ENCODE measurements at places on chromosomes 6 and 20. TPM values are rescaled to one million over a fixed set of nuclear protein-coding genes. Genes with fewer than 3 reads are reported as not detected.

DNA sequence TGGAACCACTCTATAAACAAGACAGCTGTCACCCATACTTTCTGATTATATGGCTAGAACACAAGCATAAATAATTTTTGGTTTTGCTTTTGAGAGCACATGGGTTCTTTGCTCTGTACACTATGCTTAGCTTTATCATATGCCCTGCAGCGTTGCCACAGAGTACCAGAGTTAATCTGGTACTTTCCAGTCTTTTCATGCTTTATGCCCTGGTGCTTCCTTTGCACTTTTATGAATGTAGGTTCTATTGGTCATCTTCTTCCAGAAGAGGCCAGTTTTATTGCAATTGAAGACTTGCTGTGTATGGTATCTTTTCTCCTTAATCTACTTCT is 20.8 kb downstream of the SHLD1 start:
- H3K36me3 ChIP-seq = peaks cover 42% of the 10 kb centered on the region
- peaks cover 2% of the 10 kb centered on the region for H3K4me1 ChIP-seq
- H3K27ac ChIP-seq = no peak overlapping the region

BNIP5 gene
- total RNA-seq = not detected

- DNase-seq = no peak
- peaks cover 3% of the 10 kb centered on the region for H3K27me3 ChIP-seq
- H3K27ac ChIP-seq = no peak overlapping the region
These were observed 34.0 kb upstream of the GABRR1 start for GRCh38 chr6:89251170-89251569.

DNA sequence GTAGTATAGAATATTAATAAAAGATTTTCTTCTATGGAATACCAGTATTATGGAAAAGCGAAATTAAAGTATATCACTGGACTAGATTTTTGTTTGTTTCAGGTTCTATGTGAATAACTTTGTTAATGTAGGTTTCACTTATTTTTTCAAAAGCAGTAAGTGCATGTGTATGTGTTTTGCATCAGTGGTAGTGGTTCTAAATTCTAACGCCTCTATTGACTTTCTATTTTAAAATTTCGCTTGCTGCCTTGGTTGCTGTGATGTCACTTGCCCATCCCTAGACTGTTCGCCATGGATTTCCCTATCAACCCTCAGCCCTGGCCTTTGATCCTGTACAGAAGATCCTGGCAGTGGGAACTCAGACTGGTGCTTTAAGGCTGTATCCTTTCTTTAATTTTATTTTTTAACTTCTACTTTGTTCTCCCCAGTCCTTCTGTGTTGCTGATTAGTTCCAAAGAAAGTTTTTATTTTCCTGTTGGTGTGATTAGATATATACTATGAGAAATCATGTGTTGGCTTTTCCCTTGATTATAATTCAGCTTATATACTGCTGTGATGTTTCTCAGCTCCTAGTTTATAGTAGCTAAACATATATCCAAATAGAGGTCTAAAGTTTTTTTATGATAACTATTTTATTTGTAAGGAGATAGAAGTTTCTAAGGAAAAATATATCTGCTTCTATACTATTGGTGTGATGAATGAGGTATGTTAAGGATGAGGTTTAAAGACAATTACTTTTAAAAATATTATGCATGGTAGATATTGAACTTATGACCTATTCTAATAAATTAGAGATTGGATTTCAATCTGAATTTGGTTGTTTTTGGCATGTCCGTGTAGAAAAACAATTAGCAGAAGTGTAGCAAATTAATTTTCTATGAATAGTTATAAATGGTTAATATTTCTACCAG is 1.7 kb downstream of the STXBP5 start:
- H3K36me3 ChIP-seq = no peaks in the 10 kb centered on the region
- H3K27ac ChIP-seq = no peak overlapping the region
- H3K4me3 ChIP-seq = no peak overlapping the region
- H3K27me3 ChIP-seq = no peaks in the 10 kb centered on the region
- peaks cover 15% of the 10 kb centered on the region for H3K4me1 ChIP-seq

DNA sequence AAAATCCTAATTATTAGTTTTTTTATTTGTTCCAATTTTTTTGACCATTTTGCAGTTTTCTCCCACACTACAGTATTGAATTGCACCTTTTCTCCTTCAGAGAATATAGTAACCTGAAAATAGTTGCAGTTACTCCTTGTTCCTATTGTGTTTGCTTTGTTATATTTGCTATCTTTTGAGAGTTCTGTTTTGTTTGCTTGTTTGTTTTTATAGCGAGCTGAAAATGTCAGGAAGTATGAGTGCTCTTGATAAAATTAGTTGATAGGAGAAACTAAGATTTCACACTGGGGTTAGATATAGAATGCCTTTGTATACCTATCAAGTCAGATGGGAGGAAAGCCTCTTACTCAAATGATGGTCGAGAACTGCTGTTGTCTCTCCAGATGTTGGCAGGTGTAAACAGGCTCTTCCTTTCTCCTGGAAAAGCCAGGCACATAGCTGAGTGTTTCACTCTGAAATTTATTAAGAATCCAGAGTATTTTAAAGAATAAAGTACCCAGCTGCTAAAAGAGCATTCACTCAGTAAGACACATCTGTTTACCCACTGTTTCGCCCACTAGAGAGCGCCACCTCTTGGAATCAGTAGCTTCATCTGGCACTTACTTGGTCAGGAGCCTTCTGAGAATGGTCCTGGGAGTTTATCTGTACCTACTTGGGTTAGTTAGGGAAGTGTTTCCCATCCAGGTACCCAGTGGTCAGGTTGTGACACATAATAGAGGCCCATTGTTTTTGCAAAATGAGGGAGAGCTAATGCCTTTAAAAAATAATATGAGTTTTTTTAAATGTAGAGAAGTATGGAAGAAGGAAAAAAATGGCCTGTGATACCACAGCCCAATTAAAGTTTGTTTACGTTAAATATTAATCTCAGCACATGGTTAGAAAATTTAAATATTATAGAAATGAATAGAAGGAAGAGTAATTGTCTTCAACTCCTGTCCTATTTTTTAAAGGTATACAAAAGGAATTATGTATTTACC is 11.2 kb downstream of the NT5DC1 start:
- H3K4me3 ChIP-seq = no peak overlapping the region
- H3K4me1 ChIP-seq = no peaks in the 10 kb centered on the region
- peaks cover 81% of the 10 kb centered on the region for H3K36me3 ChIP-seq
- no peaks in the 10 kb centered on the region for H3K27me3 ChIP-seq

OPN5 gene
- total RNA-seq = not detected

DNA sequence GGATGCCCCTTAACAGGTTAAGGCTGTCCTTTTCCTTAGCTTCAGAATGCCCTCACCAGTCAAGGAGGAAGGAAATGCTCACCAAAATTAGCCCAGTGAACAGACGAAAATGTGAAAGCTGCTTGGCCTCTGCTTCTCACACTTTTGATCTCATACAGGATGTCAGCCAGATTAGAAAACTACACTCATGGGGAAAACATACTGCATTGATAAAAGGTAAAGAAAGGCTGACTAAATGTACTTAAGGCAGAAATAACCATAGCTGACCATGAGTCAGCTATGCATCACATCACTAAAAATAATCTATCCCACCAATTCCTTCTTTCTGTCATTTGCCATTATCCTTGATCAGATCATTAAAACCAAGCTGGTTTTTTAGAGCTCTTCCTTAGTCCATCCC is 198.4 kb upstream of the TENT5A start:
- H3K36me3 ChIP-seq = no peaks in the 10 kb centered on the region
- H3K4me1 ChIP-seq = no peaks in the 10 kb centered on the region
- H3K27ac ChIP-seq = no peak overlapping the region
- no peaks in the 10 kb centered on the region for H3K27me3 ChIP-seq
- no peak for DNase-seq

DNA sequence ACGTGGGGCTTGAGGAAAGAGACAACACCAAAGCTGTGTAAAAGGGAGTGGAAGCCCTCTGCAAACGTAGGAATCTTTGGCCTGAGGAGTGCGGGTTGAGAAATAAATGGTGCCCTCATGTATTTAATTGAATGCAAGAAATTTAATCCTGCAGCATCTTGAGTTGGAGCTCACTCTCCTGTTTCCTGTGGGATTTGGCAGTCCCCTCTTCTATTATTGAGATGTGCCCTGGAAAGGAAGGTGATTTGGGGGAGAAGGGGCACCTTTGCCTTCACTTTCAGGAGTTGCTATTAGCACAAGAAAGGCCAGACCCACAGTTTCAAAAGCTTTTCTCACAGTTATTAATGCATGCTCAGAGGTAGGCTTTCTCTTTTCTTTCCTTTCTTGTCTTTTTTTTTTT is 201.4 kb upstream of the HDDC2 start:
- H3K4me1 ChIP-seq = no peaks in the 10 kb centered on the region
- H3K27me3 ChIP-seq = peaks cover 2% of the 10 kb centered on the region

DNA sequence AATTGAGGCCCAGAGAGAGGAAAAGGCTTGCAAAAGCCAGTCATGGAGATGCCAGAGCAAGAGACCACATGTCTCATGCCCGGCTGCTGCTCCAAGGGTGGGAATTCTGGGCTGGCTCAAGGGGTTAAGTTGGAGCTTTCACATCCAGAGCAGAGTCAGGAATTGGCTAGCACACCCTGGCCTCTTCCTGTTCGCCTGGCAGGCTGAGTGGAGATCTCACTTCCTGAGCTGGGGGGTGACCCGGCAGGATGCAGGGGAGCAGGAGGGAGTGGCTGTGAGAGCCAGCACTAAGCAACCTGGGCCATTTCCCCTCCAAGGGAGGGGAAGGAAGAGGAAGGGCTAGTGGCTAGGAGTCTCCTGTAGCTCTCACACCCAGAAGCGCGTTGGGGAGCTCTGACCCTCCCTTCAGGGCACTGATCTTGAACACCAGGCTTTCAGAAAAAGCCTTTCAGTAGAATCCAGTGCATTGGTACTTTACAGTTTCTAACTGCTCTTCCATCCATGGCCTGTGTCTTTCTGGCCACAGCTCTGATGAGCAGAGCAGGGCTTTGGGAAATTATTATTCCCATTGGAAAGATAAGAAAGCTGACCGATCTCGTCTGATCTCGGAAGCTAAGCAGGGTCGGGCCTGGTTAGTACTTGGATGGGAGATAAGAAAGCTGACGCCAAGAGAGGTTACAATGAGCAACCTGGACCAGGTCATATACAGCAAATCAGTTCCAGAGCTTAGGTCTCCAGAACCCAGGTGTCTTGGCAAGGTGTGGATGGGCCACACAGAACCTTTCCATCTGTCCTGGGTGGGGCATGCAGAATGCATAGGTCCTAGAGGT is 2.2 kb upstream of the CCM2L start:
- peaks cover 6% of the 10 kb centered on the region for H3K27me3 ChIP-seq
- DNase-seq = no peak
- H3K4me1 ChIP-seq = no peaks in the 10 kb centered on the region
- no peak overlapping the region for H3K4me3 ChIP-seq

DNA sequence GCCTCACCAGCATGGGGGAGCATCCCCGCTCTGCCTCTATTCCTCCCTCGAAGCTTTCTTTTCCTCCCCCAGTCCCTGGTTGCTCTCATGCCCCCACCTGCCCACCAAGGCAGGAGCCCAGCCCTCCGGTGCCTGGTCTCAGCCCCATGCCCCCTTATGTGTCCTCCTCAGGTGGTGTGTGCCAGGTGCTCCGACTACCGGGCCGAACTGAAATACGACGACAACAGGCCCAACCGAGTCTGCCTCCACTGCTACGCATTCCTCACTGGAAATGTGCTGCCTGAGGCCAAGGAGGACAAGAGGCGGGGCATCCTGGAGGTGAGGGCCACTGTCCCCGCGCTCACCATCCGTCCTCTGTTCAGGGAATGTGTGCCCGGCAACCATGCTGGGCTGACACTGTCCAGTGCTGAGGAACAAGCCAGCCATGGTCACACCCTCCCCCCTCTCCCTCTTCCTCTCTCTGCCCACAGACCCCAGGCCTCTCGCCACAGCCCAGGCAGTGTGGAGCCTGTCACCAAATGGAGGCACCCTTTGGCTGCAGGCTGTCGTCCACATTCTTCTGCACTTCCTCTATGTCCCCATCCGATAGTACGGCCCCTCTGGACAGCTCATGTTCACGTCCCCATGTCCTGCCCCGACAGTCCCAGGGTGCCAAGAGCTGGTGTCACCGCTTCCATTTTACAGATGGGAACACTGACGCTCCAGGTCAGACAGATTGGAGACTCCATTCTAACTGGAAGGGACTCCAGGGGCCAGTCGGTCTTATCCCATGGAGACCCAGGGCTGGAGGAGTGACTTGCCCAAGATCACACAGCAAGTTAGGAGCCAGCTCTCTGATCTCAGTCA is 20.4 kb downstream of the FGD2 start:
- no peak overlapping the region for H3K4me3 ChIP-seq
- peaks cover 41% of the 10 kb centered on the region for H3K4me1 ChIP-seq
- H3K27me3 ChIP-seq = no peaks in the 10 kb centered on the region
- no peaks in the 10 kb centered on the region for H3K36me3 ChIP-seq

- DNase-seq = no peak
- no peaks in the 10 kb centered on the region for H3K4me1 ChIP-seq
- H3K4me3 ChIP-seq = no peak overlapping the region
- H3K27ac ChIP-seq = no peak overlapping the region
These were observed 92.2 kb upstream of the TENT5A start for GRCh38 chr6:81844686-81845085.

DNA sequence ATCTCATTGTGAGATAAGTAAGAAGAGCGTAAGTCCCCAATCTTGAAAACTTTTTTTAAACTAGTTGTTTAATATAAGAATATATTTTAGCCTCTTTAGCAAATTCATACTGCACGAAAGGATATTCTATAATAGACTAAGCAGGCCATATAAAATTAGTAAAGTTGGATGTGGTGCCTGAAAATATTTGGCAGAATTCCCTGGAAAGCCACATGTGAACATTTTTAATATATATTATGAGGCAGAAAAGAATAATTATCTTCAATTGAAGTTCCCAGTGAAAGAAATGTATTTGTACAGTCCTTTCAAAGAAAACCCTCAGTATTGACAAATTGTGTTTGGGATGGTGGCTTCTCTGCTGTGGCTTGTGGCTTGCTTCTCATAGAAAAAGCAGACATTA is 237.5 kb upstream of the JAG1 start:
- H3K27ac ChIP-seq = no peak overlapping the region
- no peaks in the 10 kb centered on the region for H3K27me3 ChIP-seq
- H3K36me3 ChIP-seq = no peaks in the 10 kb centered on the region
- no peaks in the 10 kb centered on the region for H3K4me1 ChIP-seq
- DNase-seq = no peak
